AG08395 (cell line): ENCODE measurements at places on chromosomes 1 and 21.

DNA sequence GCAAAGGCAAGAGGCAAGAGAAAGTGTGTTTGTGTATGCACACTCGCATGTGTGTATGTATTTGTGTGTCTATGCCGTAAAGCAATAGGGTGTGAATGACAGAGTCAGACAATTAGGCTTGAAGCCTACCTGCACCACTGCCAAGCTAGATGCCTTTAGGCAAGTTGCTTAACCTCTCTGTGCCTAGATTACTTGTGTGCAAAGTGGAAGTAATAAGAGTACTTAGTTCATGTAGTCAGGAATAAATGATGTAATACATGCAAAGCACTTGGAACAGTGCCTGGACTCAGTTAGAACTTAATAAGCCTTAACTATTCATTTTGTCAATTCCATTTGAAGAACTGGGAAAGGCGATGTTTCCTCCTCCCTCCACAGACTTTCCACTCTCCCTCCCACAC lies 31.7 kb downstream of the LAMB3 start:
- no peak for DNase-seq

DNA sequence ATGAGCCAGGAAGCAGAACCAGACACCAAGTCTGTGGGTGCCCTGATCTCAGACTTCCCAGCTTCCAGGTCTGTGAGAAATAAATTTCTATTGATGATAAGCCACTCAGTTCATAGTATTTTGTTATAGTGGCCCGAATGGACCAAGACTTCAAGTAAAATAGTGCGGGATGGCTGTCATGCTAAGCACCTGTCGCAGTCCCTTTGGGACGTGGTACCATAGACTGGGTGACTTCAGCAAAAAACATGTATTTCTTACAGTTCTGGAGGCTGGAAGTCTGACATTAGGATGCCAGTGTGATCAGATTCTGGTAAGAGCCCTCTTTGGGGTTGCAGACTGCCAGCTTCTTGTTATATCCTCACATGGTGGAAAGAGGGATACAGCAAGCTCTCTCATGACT lies 2.6 kb upstream of the C1orf198 start:
- no peak for DNase-seq

GRCh38 chr1:233372218-233373120 lies 44.9 kb downstream of the MAP3K21 start:
- no peak for DNase-seq

GRCh38 chr1:1021010-1021919 lies 1.3 kb downstream of the AGRN start:
- DNase-seq = peak; percentile 69
